ENCODE measurements at places on chromosomes 6 and 20.

DNA sequence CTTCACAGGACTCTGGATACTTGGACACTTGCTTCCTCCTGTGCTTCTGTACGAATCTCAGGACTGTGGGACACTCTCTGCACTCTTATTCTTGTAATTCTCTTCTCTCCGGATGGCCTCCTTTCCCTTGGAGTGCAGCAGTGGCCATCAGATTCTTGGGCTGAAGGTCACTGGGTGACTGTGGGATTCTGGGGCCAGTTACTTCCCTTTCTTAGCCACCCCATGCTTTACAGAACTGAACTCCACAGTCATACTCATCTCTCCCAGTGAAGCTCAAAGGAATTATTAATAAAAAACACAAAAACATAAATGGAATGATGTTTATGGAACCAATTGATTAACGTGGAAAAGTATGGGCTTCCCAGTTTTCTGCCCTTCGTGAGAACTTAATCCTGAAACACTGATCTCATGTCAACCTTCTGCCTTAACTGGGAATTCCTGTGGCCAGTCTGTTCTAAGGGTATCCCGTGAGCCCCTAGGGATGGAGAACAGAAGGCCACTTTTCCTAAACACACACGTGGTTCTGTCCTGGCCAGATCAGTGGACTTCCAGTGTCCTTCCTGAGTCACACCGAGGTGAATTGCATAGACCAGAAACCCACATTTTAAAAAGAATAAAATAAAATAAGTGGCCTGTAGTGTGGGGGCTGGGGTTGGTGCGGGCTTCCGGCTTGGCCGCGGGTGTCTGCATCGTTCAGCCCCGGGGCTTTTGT, 23.6 kb upstream of the HLA-E start:
- no peak for DNase-seq

DNA sequence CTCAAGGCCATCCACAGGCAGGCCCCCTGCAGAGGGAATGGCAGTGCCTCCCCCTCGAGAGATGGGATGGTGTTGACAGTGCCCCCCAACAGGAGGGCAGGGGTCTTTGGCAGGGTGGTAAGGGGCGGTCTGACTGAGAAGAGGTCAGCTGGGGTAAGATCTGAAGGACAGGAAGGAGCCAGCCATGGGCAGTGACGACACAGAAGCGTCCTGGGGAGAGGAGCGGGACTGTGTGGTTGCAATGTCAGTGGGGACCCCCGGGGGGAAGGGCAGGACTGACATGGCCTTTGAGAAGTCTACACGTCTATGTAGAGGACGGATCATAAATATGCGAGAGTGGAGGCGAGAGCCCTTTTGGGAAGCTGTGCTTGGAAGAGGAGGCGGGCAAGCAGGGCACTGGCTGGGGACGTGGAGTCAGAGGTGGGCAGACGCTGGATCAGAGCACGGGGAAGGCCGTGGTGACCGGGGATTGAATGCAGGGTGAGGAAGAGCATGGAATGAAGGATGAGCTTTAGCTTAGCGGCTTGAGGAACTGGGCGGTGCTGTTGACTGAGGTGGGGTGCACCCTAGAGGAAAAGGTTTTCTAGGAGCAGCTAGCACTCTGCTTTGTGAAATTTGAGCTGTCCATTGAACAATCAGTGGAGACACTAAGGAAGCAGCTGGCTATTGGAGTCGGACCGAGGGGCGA, 82.5 kb upstream of the AGPAT4 start:
- no peak for DNase-seq

GRCh38 chr20:38303908-38304379, at the start of gene BPI:
Gene BPI, plus strand, starts transcription at chr20:38304156. Its CDS starts 68 bp downstream, at chr20:38304224.
- DNase-seq = no peak

- peak; percentile 91 for DNase-seq
Observed at GRCh38 chr6:23611776-23612381, 514.1 kb upstream of the NRSN1 start.

- DNase-seq = no peak
Observed at GRCh38 chr20:43731927-43732326, 5.1 kb upstream of the GTSF1L start.

- no peak for DNase-seq
Observed at GRCh38 chr20:4455301-4455701, 266.4 kb upstream of the PRND start.

DNA sequence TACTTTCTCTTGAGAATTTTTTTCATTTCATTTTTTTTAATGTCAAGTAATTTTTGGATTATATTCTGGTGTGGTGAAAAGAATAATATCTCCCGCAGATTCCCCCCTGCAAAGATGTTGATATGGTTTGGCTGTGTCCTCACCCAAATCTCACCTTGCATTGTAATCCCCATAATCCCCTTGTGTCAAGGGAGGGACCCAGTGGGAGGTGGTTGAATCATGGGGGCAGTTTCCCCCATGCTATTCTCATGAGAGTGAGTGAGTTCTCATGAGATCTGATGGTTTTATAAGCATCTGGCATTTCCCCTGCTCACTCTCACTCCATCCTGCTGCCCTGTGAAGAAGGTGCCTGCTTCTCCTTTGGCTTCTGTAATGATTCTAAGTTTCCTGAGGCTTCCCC, 58.7 kb upstream of the PMEPA1 start:
- peak; percentile 76 for DNase-seq

GRCh38 chr6:8530785-8531435, 95.6 kb upstream of the SLC35B3 start:
- peak; percentile 26 for DNase-seq

- no peak for DNase-seq
Observed at GRCh38 chr6:139376017-139376330, 1.5 kb upstream of the CITED2 start.

DNA sequence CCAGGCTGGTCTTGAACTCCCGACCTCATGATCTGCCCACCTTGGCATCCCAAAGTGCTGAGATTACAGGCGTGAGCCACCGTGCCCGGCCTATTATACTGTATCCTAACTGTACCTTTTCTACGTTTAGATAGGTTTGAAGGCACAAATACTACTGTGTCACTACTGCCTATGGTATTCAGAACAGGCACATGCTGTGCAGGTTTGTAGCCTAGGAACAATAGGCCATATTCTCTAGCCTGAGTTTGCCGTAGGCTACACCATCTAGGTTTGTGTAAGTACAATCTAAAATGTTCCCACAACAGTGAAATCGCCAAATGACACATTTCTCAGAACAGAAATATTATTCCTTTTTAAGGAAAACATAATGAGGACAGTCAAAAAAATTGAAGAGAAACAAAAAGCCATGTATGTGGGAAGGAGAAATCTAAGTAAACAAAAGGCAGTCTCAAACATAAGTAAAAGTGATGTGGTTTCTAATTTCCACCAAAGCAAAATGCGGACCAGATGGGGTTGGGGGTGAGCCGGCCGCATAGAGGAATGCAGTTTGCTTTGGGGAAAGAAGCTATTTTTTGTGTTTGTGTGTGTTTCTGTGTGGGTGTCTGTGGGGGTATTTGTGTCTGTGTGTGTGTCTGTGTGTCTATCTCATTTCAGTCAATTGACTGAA, 192.6 kb upstream of the SALL4 start:
- DNase-seq = no peak

- peak; percentile 8 for DNase-seq
Observed at GRCh38 chr6:16832721-16833120, 71.5 kb upstream of the ATXN1 start.

DNA sequence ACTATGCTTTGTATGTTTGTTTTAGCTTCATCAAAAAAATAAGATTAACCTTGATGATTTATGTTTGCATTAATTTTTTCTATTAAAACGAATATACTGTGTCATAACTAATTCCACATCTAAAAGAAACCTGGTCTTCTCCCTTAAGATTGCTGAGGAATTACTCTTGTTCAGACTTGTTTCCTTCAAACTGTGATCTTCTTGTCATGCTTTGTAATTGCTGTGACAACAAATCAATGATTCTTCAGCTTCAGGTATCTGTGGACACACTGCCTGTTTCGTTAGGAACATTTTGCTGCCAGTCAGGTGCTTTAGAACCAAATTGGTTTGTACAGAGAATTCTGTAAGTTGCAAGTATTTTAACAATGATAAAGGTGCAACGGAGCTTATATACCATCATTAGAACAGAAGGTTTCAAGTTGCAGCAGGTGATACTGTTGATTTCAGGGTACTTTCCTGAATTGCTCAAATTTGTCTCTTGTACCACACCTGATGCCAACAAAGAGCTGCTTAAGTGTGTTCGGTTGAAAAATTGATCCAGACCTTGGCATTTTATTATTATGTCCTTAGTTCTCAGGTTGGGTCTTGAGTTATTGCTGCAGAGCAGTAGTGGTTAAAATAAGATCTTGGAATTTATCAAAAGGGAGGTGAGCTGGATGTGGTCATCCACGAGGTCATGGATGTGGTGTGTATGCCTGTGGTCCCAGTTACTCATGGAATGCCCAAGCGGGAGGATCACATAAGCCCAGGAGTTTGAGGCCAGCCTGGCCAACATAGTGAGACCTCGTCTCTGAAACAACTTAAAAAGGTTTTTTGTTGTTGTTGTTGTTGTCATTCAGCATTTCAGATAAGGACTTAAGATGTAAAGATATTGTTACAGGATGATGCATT, 19.5 kb downstream of the SYTL3 start:
- DNase-seq = no peak

DNA sequence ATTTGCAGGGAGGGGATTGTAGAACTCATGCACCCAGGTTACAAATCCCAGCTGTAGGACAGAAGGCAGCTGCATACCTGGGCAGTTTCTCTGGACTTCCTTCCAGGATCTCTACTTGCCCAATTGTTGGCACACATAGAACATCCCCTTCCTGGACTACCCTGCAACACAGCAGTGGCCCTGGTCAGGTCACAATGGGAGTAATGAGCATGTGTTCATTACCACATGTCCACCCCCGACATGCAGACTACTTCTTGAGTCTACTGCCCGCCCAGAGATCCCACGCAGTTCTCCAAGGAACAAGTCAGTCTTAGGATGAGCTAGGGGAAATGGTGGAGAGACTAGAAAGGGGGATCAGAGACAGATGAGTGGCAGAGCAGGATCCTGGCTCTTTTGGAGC, 5.1 kb downstream of the PEX6 start:
- DNase-seq = no peak

DNA sequence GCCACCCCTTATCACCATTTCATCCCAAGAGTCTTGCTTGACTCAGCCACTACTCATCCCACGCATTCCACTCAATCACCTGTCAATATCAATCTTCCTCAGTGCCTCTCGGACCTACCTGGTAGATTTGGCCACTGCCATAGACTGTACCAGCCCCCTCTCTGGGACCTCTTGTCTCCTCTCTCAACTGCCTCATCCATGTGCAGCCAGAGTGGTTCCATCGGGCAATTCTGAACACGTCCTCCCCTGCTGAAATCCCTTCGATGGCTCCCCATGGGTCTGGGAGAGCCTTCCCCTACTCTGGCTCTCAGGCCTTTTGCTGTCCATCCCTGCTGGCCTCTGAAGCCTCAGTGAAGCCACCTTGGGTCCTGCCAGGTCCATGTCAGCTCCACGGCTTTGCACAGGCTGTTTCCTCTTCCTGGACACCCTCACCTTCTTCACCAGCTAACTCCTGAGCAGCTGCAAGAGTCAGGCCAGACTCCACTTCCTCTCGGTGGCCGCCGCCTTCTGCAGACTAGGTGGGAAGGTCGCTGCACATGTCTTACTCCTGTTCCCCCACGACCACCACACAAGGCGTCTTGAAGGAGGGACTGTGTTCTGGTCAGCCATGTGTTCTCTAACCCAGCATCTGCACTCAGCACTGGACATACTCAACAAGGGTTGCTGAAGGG, 120.4 kb downstream of the TOX2 start:
- no peak for DNase-seq

DNA sequence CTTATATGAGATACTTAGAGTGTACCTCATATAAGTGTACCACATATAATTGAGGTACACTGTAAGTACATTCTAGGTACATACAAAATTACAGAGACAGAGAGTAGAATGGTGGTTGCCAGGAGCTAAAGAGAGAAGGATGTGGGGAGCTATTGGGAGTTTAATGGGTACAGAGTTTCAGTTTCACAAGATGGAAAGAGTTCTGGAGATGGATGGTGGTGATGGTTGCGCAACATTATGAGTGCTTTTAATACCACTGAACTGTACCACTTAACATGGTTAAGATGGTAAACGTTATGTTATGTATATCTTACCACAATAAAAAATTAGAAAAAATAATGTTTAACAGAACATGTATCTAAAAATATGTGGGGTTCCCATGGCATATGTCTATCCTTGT, 69.4 kb downstream of the PRND start:
- DNase-seq = no peak

- no peak for DNase-seq
Observed at GRCh38 chr20:1473246-1474220, 6.9 kb upstream of the NSFL1C start.

All from NCI-H82 (cell line).